ENCODE measurements at places on chromosomes 1 and 21. TPM values are rescaled to one million over a fixed set of nuclear protein-coding genes. Genes with fewer than 3 reads are reported as not detected.

The ERO1B gene
- polyA plus RNA-seq, result 11.7 TPM

The E2F2 gene
- polyA plus RNA-seq, result 4.2 TPM

The CD48 gene
- polyA plus RNA-seq, result 0.66 TPM

The SH3D21 gene
- 20.1 TPM for polyA plus RNA-seq

The RRAGC gene
- polyA plus RNA-seq, result 31.1 TPM
